ENCODE measurements at places on chromosomes 4 and X.
A peak's percentile ranks its signal among the peaks of the same experiment; 100 is the strongest.

DNA sequence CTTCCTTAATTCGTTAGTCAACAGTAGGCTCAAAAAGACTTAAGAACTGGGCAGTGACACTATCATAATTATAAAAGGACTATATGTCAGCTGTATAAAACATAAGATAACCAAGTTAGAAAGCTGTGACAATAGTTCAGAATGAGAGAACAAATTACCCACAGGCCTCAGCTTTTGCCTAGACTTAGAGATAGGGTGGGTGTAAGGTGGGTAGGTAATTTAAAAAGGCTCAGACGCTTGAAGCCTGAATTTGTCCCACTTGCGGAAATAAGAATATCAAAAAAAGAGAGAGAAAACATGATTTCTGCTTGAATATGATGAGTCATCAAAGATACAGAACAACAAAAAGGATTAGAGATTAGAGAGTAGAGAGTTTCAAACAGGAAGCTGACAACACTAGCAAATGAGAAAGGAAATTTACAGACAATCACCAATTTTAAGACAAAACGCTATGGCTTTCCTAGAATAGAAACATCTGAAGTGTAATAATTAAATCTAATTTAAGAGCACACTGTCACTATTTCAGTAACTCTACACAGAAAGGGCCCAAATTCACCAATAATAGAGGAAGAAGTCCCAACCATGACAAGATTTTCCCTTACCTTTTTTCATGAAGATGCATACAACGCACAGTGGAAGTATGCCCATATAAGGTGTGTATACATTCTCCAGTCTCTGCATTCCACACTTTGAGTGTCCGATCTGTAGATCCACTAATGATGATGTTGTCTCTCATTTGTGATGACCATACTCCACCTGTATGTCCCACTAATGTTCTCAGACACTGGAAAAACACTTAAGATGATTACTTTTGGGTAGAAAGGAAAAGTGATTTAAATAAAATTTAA lies 208.1 kb downstream of the FBXW7 start:
- DNase-seq = peak; percentile 26

DNA sequence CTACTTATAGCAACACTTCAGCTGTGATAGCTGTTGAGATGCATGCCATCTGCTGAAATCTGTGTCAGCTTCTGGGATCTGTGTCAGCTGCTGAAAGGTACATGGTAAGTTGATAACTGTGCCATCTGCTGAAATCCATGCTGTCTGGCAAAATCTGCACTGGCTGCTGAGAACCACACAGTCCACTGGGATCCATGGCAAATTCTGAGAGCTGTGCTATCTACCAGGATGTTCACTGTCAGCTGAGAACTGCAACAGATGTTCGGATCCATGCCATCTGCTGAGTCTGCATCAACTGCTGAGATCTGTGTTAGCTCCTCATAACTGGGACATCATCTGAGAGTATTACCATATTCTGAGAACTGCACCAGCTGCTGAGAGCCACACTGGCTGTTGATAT lies 430.5 kb upstream of the POU3F4 start:
- no peak for DNase-seq

DNA sequence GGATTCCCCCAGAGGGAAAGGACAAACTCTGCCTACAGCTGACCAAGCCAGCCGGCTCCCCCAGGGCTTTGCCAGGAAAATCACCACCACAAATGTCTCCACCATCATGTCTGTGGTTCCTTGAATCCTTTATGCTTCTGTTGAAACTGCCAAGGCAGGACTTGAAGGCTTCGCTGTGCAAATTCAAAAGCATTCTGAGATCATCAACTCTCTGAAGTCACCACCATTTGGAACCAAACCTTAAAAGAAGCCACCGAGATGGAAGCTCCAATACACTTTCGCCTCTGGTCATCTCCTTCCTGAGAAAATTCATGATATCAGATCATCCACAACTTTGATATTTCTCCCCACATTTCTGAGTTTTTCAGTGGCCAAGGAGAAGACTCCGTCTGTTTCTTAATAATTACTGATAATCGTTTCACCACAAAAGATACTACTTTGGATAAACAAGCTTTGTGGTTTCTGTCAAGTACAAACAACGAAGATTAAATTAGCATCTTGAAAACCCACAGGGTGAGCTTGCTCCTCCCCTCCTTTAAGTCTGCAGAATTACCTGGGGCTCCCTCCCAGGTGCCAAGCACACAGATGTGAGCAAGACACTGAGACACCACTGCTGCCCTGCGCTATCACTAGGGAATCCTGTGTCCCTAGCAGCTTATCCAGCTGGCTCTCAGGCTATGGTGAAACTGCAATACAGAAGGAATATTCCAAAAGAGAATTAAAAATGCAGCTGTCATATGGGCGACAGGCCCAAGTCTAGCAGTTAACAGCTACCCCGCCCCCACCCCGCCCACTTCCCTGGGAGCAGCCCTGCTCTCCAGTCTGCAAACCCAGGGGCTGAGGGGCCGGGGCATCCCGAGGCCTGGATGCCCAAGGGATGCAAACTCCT lies 125.0 kb upstream of the TBL1X start:
- peak; percentile 54 for DNase-seq

DNA sequence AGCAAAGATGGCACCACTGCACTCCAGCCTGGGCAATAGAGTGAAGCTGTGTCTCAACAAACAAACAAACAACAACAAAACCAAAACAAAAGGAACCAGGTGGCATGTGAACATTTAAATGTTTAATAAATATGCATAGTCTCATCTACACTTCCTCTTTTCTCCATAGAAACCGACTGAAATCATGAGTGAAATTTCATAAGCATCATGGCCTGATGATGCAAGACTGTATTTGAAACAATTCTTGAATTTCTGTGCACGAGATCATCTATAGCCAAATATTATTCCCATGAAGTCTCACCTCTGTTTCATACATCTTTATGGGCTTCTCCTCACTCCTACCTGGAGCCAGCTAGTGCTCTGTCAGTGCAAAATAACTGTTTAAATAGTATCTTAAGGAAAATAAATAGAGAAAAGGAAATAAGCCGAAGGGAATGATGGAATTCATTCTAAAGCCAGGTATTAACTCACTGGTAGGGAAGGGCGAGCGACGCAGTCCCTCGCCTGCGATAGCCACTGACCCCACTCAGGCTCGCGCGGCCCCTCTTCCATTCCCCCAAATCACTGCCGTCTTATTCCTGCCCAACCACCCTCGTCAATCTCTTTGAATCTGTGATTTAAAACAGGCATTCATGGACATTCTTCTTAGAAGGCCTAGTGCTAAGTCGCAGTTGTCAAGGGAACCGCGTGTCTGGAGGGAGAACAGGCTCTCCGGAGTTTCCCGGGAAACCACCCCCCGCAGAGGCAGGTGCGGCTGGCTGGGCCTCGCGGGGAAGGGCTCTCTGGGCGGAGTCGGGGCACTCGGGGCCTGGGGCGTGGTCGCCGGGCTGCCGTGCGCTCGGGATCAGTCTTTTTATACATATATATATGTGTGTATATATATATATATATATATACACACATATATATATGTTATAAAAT lies 52.4 kb upstream of the TRIM2 start:
- DNase-seq = peak; percentile 23

GRCh38 chrX:112874614-112875013 lies 34.0 kb upstream of the AMOT start:
- no peak for DNase-seq

- no peak for DNase-seq
Observed at GRCh38 chr4:15255537-15255936, 172.3 kb upstream of the C1QTNF7 start.

DNA sequence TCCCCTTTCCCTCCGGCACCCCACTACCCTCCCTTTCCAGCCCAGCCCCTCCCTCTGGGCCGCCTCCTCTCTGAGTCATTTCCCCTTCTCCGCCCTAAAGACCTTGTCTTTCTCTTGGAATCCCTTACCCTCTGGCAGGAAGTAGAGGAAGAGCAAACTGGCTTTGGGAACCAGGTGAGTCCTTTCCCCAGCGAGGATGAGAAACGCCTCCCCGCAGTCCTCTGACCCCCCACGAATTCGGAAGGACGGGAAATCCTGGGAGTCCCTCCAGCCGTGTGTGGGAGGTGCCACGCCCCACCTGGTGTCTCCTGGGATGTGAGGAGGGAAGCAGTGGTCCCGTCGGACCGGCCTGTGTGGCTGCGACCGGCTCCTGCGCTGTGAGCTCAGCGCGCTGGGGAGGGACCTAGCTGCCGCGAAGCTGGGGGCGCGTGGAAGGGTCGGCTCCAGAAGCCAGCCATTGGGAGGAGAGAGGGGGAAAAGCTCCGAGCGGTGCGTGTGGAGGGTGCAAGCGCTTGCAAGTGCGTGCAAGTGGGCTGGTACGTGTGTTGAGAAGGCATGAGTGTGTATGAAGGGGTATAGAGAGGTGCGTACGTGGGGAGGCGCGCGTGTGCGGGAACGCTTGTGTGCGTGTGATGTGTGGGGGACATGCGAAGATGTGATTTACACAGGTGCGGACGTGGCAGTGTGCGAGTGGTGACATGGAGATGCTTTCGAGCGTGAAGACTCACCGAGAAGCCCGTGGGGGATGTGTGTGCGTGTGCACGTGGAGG lies 46.3 kb downstream of the TEX13B start:
- DNase-seq = no peak

GRCh38 chr4:152072001-152072485 lies 311.2 kb upstream of the GATB start:
- DNase-seq = no peak

- DNase-seq = no peak
Observed at GRCh38 chr4:177283167-177283566, 26.5 kb upstream of the NEIL3 start.

- no peak for DNase-seq
Observed at GRCh38 chrX:24113181-24113580, 36.3 kb upstream of the ZFX start.

DNA sequence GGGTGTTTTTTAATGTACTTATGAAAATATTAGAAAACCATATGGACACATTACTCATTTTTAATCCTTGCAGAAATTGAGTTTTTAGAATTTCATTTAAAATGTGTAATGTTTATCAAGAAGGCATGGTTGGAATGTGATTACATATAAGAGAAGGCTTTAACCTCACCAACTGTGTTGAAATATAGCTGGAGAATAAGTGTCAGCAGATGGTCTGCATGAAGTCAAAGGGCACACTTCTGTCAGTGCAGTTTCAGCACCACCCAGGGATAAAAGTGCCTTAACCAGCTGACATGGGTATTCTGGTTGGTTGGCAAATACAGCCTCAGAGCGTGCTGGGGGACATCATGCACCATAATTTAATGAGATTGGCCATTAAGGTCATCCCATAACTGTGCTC lies 21.2 kb upstream of the ANTXR2 start:
- DNase-seq = no peak

DNA sequence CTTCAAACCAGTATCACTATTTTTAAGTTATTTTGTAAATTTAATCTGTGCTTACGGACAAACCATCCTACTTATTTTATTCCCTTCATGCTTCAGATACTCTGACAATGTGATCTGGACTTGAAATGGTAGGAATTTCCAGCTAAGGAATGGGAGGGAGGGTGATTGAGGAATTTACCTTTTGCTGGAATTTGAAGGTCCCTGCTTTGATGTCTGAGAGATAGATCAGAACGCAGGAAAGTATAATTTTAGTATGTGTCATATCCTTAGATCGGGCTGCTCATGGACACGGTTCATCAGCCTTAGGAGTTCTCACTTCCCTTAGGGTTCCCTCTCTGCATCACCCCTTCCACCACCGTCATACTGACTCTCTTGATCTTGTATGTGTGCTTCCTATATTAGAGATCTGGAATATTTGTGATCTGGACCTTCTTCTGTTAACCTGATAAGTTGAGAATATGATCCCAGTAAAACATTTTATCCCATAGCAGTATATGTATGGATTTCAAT lies 16.8 kb downstream of the OCRL start:
- DNase-seq = no peak

- no peak for DNase-seq
Observed at GRCh38 chrX:9647431-9647830, 118.2 kb downstream of the GPR143 start.

GRCh38 chrX:120741452-120741851 lies 111.6 kb upstream of the C1GALT1C1 start:
- no peak for DNase-seq

- no peak for DNase-seq
Observed at GRCh38 chr4:57131849-57132742, 21.9 kb upstream of the IGFBP7 start.

GRCh38 chr4:12042818-12043217 lies 614.1 kb upstream of the HS3ST1 start:
- no peak for DNase-seq

DNA sequence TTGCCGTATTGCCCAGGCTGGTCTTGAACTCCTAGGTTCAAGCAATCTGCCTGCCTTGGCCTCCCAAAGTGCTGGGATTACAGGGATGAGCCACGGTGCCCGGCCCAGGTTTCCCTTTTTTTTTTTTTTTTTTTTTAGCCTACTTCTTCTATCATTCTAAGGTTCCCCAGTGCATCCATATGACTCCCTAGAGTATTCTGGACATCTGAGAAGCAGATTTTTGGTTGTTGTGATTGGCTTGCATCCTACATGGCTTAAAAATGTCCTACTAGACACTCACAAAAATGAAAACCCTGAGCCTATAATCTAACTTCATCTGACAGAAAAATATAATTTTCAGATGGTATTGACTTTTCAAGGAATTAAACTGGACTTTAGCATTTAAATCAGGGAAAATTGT lies 41.7 kb downstream of the SMIM14 start:
- DNase-seq = no peak

- no peak for DNase-seq
Observed at GRCh38 chr4:152646221-152646620, 33.6 kb downstream of the TMEM154 start.

- no peak for DNase-seq
Observed at GRCh38 chr4:123623611-123624010, 227.0 kb downstream of the SPRY1 start.

GRCh38 chrX:45344594-45344993 lies 143.9 kb upstream of the DIPK2B start:
- DNase-seq = no peak

- DNase-seq = no peak
Observed at GRCh38 chrX:144327495-144327894, 443.6 kb downstream of the UBE2NL start.

- DNase-seq = no peak
Observed at GRCh38 chr4:108570993-108571569, 49.3 kb upstream of the RPL34 start.

DNA sequence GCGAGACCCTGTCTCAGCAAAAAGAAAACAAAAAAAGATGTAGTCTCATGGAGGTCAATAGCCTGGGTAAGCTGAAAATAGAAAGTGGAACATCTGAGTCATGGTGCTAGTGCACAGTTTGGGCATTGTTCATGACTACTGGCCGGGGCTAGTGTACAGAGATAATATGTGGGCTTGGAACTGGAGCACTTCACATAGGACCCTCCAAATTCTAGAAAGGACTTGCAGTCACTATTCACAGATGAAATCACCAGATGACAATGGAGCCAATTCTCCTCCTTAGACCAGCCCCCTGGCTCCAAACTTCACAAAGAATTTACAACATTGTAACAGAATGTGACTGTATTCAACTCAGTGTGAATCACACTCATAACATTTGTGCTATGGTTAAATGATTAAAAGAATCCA lies 367.8 kb upstream of the SLC7A11 start:
- DNase-seq = no peak

DNA sequence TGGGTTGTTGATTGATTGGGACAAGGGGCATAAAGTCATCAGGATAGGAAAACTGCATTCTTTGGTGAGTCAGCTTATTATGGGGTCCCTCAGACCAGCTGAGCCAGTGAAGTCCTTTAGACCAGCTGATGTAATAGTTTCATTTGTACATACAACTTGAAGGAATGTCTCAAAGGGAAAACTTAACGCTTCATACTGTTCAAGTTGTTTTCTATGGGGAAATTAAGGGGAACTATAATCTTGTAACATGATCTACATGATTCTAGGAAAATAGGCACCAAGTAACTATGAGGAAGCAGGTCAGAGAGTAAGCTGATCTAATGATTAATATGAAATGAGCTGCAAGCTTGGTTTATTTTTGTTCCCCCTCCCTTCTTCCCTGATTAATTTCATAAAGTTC lies 175.1 kb upstream of the GRID2 start:
- DNase-seq = no peak
